ENCODE measurements at places on chromosomes 5 and 9.

- no peak for DNase-seq
Measured at GRCh38 chr9:89547000-89547399, 49.1 kb upstream of the SEMA4D start.

GRCh38 chr9:82695704-82696103 is 367.2 kb downstream of the RASEF start:
- no peak for DNase-seq

GRCh38 chr9:21031091-21031807 is at the start of gene HACD4:
Gene HACD4, minus strand, starts transcription at chr9:21031640. Its CDS starts 50 bp downstream, at chr9:21031590.
- peak; percentile 81 for DNase-seq

- peak; percentile 83 for DNase-seq
Measured at GRCh38 chr5:173781816-173782670, 106.1 kb upstream of the CPEB4 start.

- DNase-seq, result peak; percentile 64
Measured at GRCh38 chr5:57174128-57174889, 450 bp downstream of the GPBP1 start.

GRCh38 chr5:78102500-78102899 is 192.0 kb downstream of the AP3B1 start:
- no peak for DNase-seq

- no peak for DNase-seq
Measured at GRCh38 chr5:28807195-28807729, 1768.9 kb upstream of the CDH9 start.

DNA sequence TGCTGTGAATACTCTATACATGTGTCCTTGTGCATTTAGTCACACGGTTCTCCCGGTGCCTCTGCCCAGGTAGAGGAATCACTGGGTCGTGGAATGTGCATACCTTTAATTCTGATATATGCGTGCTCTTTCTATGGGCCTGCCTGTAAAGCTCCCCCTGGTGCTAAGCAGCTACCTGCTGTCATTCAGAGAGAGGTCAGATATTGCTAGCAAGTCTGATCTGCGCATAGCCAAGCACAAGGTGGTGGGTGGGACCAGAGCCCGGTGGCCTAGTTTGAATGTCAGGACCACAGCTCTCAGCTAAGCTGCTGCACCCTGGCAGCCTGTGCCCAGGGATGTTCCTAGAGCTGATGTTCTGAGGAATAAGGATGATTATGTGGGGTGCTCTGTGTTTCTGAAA is 33.4 kb downstream of the TJP2 start:
- no peak for DNase-seq

DNA sequence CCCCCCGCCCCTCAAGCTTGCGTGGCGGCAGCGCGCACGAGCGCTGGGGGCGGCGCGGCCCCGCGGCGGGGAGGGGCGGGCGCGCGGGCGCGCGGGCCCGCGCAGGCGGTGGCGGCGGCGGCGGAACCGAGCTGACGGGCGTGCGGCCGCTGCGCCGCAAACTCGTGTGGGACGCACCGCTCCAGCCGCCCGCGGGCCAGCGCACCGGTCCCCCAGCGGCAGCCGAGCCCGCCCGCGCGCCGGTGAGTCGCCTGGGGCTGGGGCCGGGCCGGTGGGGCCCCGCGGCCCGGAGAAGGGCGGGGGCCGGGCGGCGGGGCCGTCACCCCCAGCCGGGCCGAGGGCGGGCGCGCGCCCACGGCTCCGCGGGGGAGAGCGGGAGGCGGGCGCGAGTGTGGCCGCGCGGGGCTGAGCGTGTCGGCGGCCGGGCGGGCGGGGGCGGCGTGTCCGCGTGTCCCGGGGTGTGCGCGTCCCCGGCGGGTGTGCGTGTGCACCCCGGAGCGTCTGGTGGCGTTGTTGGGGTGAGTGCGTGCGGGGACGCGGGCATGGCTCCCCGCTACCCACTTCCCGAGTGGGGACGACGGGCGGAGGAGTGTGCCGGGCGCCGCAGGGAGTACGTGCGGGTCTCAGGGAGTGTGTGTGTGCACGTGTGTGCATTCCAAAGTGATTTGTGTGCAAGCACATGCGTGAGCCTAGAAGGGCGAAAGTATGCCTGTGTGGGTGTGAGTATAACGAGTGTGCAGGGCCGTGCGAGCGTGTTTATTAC is at the start of gene NEK6:
Gene NEK6 (plus strand): TSS at position 106 of the 763 bp plus-strand sequence. CDS start 44,016 bp downstream, outside the sequence.
- peak; percentile 73 for DNase-seq

DNA sequence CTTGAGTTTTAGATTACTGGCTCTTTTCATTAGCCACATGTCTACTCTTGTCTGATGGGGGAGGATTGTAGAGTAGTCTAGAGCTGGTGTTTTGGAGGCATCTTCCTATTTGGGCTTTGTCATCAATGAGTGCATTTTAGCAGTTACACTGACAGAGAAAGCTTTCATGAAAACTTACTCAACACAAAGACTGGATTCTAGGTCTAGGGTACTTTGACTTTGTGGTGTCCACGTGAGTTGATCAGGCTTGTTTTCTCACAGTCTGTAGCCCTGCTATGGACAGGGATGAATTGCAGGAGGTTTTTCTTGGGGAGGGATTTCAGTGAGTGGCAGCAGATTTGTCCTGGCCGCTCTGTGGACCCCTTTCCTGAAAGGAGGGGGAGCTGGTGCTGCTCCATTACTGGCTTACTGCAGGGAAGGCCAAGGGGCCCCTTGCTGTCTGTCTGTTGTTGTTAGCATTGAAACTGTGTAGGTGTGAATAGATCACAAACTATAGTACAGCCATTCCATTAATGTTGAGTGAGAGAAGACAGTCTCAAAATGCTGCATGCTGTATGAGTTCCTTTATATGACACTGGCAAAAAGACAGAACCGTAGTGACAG is 6.6 kb downstream of the TRIO start:
- DNase-seq, result no peak

DNA sequence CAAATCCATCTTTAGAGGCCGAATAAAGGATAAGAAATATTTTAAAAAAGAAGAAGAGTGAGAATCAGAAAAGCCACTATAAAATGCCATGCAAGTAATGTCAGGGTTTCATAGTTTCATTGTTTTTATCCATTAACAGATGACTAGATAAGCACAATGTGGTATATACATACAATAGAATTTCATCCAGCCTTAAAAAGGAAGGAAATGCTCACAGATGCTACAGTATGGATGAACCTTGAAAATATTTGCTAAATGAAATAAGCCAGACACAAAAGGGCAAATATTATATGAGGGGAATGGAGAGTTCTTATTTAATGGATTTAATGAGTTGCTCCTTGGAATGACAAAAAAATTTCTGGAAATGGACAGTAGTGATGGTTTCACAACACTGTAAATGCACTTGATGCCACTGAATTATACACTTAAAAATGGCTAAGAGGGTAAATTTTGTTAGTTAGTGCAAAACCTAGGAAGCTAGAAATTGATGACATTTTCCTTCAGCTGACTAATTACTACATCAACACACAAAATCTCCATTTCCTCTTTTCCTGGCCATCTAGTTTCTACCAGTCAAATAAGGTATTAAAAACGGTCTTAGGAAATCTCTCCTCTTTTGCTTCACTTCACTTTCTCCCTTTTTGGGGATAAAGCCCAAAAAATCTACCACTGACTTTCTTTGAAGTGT is 86.6 kb downstream of the GNA14 start:
- no peak for DNase-seq

DNA sequence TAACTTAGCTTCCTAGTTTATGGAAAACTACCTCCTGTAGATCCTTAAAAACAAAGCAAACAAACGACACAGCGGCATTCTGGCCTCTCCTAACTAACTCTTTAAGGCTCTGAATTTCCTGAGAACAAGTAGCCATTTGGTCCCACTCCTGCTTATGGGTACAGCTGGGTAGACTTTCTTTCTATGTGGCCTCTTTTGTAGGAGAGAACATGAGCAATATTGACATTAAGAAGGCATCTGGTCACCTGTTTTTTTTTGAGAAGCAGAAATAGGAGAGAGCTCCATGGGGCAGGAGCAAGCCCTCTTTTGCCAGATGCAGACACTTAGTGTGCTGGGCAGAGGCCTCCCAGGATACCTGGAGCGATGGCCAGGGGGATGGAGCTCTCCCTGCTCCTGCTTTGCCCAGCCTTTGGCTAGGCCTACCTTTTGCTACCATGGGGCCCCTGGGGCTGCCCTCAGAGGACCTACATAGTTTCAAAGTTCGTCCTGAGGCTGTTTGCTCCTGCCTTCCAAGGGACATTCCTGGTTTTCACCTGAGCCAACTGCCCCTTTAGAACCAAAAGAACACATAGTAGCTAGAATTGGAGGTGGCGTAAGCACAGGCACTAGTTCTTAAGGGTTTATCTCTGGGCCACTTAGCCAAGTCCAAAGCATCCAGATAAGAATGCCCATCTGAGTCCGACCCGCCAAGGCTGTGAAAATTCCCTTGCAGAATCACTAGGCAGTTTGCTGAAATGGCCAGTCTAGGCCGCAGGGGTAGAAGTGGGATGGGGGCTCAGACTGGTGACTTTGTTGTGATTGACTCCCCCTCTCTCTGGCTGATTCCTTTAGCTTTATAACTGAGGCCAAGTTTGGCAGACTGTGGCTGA is 2.4 kb upstream of the STC2 start:
- DNase-seq, result no peak

- DNase-seq, result no peak
Measured at GRCh38 chr9:91429501-91429900, 5.9 kb upstream of the NFIL3 start.

GRCh38 chr5:137921931-137922330 is 32.7 kb downstream of the PKD2L2 start:
- no peak for DNase-seq

DNA sequence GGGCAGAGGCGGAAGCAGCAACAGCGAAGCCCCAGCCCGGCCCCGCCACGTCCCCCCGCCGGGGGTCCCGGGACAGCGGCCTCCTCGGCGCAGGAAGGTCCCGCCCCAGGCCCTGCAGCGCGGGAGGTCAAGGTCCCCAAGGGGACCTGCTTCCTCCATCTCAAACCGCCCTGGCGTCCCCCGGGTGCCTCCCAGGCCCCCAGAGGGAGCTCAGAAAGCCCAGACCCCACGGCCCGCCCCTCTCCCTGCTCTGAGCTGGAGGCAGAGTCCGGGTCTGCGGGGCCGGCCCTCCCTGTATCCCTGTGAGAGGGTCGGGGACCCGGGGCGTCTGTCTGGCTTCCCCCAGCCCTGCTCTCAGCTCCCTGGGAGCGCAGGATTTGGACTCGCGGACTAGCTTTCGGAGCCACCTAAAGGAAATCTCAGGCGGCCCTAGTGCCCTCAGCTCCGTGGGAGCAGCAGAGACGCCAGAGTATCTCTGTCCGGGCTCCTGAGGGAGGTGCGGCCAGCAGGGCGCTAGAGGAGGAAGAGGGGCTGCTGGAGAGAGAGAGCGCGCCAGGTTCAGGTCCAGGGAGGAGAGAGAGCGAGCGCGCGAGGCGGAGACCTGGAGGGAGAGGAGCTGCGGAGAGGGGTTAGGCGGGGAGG is 30.7 kb downstream of the EXOC3 start:
- DNase-seq, result peak; percentile 61

- DNase-seq, result peak; percentile 78
Measured at GRCh38 chr5:80141147-80141671, 106.1 kb downstream of the THBS4 start.

DNA sequence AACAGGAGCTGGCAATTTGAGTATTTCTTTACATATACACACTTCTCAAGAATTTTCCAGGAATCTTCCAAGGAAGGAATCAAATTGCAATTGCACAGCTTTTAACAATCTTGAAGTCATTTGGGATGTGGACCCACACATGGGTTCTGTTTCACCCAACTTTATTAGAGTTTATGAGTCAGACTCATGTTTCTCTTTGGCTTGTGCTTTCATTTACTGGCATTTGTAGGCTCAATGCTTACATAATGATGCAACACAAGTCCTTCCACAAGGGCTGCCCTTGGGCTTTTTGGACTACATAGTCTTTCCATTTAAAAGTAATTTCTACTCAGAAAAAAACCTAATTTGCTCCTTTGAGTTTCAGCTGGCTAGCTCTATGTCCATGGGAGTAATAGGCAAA is 4.6 kb upstream of the CDC37L1 start:
- no peak for DNase-seq

- no peak for DNase-seq
Measured at GRCh38 chr5:59792983-59793585, 100.4 kb downstream of the PDE4D start.

DNA sequence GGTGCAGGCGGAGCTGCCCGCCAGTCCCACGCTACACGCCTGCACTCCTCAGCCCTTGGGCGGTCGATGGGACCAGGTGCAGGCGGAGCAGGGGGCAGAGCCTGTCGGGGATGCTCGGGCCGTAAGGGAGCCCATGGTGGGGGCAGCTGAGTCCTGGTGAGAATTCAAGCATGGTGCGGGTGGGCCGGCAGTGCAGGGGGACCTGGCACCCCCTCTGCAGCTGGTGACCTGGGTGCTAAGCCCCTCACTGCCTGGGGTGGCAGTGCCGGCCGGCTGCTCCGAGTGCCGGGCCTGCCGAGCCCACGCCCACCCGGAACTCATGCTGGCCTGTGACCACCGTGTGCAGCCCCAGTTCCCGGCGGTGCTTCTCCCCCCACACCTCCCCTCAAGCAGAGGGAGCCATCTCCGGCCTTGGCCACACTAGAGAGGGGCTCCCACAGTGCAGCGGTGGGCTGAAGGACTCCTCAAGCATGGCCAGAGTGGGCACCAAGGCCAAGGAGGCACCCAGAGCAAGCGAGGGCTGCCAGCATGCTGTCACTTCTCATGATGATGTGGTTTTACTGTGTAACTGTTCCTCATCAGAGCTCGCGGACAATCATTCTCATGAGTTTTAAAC is 228.9 kb upstream of the CDH9 start:
- DNase-seq, result no peak

Data from lower lobe of right lung (tissue), 2 donors.